ENCODE measurements at places on chromosomes 3 and 15.

DNA sequence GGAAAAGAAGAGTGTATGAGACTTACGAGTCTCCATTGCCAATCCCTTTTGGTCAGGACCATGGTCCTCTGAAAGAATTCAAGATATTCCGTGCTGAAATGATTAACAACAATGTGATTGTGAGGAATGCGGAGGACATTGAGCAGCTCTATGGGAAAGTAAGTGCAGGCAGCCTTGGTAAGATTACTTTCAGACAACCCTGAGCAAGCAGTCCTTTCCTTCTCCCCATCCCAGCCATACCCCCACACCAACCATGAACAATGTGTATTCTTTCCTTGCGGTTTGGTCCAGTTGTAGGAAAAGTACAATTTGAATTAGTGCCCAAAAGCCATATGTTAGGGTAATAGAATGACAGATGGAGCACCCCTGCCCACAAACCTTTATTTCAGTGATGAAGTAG is 5.6 kb downstream of the TSEN2 start:
- DNase-seq: peak; percentile 41

DNA sequence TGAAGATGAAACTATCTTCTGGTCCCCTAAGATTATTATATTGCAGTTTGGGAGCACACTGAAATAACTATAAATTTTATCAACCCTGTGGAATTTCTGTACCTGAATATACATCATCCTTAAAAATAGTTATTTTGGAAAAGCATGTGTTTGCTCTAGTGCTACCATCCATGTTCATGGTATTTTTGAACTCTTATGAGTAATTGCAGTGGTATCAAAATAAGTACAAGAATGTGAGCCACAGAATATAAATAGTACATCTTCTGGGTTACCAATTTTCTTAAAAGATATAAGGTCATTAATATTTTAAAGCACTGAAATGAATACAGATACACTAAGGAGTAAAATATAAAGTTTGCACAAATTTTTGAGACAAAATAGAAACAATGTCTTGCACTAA is 206.5 kb downstream of the CBLB start:
- peak; percentile 44 for DNase-seq

DNA sequence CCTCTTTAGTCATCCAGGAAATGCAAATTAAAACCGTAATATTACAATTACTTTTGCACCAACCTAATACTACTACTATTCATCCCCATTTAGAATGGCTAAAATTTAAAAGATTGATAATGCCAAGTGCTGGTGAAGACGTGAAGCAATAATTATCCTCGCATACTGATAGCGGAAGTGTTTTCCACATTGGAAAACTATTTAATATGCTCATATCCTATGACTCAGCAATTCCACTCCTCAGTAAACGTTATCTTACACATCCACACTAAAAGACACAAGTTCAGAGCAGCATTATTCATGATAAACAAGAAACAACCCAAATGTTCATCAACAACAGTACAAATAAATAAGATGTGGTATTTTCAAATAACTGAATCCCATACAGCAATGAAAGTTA is 70.6 kb downstream of the VPS13C start:
- peak; percentile 59 for DNase-seq

- DNase-seq: no peak
Observed at GRCh38 chr3:8365541-8365940, 136.1 kb upstream of the LMCD1 start.

DNA sequence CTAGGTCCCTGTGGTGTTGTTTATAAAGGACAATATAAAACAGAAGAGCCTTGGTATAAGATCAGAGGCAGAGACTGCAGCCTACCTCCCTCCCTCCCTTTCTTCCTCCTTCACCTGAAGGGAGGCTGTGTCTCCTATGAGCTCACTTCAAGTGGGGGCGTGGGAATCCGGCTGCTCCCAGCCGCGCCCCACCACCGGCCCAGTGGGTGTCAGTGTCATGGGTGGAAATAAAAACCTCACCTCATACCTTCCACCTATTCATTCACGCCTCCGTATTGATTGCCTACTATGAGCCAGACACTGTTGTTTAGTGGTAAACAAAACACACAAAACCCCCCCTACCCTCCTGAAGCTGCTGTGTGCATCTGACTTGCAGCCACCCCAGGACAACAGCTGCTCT is 181.9 kb downstream of the PDZRN3 start:
- DNase-seq: no peak

DNA sequence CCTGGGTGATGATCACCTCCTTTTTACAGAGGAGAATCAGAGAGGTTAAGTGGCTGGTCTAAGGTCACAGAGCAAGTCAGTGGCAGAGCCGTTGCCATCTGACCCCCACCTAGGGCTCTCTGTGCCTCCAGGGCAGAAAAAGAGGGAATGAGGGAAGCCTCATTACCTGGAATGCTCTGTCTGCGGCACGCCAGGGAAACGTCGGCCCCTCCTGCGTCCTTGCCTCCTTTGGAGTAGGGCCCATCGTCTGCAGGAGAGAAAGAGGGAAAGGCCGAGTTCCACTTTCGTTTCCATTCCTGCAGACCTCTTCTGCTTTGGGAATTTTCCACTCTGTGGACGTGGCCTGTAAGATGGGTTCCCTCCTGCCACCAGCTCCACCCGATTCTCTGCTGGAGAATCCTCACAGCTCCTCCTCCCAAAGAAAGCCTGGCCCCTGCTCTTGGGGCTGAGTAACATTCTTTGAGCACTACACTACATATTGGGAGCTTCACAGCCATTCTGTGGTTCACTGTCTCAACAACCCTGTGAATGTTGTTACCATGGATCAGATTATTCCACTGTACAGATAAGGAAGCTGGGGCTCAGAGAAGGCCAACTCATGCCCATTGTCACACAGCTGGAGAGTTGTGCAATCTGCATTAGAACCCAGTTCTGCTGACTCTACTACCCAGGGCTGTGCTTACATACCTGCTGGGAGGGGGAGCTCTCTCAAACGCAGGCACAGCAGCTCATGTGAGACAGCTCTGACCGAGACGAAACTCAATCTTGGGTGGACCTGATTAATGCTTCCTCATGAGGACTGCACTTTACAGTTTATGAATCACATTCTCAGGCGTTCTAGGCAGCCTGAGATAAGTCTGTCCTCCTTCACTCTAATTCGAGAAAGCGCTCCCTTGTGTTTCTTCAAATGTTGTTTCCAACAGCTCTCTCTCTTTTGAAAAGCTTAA is 14.2 kb downstream of the GRIP2 start:
- DNase-seq: peak; percentile 55

- no peak for DNase-seq
Observed at GRCh38 chr15:93980261-93980911, 251.0 kb upstream of the MCTP2 start.

DNA sequence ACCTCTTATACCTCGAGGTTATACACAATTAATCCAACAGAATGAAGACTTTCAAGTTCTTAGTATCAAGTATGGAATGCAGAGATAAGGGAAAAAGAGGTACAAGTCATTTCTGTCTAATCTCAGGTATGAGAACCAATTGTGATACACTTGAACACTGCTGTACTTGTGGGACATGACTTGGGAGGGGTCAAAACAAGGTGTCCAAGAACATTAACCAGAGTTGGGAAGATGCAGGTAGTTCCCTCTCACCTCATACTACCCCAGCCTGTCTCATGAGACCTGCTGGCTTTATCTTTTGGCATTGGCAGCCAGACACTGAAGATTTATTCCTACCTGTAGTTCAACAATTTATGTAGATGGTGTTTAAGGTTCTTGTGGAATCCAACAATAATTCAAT is 209.7 kb downstream of the NR1D2 start:
- DNase-seq: no peak

DNA sequence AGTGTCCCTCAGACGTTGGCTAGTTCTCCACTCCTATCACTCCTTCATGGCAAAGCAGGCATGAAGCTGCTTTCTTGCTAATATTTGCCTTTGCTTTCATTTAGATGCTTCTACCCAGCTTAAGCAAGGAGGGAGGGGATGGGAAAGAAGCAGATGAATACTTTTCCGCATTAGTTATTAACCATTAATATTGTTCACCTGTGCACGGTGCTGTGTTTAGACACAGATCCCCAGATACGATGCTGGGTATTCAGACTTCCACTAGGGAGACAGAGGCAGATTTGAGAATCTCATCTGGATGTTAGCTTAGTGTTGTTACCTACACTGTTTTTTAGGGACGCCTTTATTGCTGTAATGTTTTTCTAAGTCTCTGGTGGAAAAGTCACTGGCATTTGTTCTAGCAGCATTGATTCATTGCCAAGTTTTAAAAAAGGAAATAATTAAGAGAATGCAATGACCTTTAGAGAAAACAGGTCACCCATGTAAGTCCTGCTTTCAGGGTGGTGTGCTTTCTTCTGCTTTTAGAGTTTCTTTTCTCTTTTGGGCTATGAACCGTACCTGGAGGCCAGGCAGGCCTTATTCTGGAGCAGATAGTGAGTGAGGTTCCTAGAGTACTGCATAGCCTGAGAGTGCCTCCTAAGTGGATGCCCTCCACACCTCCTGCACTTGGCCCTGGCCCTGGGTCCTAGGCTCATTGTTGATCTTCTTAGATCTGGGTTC is 55.5 kb downstream of the MYZAP start:
- DNase-seq: no peak

DNA sequence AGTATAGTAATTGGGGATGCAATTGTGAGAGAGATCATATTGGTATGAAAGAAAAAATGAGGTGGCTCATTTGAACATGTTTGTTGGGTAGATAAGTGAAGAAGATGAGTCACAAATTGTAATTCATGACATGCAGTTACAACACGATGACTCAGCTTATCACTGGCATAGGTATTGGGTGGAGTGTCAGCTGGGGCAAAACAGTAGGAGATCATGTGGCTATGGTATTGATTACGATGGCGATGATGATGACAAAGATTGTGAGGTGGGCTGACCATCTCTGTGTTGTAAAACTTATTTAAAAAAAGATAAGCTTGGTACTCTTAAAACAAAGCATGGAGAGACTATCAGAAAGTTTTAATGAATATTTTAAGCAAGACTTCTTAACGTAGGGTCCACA is 11.6 kb upstream of the DPH6 start:
- peak; percentile 92 for DNase-seq
